ENCODE measurements at places on chromosomes 7 and 10. TPM values are rescaled to one million over a fixed set of nuclear protein-coding genes. Genes with fewer than 3 reads are reported as not detected.

CYP26C1 gene
- total RNA-seq, result 0.16 TPM

ANKRD22 gene
- 0.16 TPM for total RNA-seq

ANK3 gene
- 8.0 TPM for total RNA-seq

ABCA13 gene
- 1.1 TPM for total RNA-seq

ACSM6 gene
- total RNA-seq, result not detected

PRKG1 gene
- total RNA-seq, result 52.4 TPM

OR2A5 gene
- total RNA-seq, result not detected

LBX1 gene
- not detected for total RNA-seq

STN1 gene
- 39.0 TPM for total RNA-seq

GTF2IRD1 gene
- total RNA-seq, result 14.8 TPM

CTTNBP2 gene
- 0.32 TPM for total RNA-seq

NRCAM gene
- 3.4 TPM for total RNA-seq

OIT3 gene
- total RNA-seq, result not detected

CALCR gene
- total RNA-seq, result not detected

NKX2-3 gene
- not detected for total RNA-seq

IL15RA gene
- 3.0 TPM for total RNA-seq

CAV2 gene
- 113 TPM for total RNA-seq

SH2D4B gene
- total RNA-seq, result not detected

FRMPD2 gene
- total RNA-seq, result not detected

Measured in hair follicle dermal papilla cell (primary cell).